ENCODE measurements at places on chromosomes 6 and 20. TPM values are rescaled to one million over a fixed set of nuclear protein-coding genes. Genes with fewer than 3 reads are reported as not detected.

- no peaks in the 10 kb centered on the region for H3K27me3 ChIP-seq
- no peak for DNase-seq
- H3K36me3 ChIP-seq = no peaks in the 10 kb centered on the region
- H3K4me3 ChIP-seq = no peak overlapping the region
- H3K4me1 ChIP-seq = no peaks in the 10 kb centered on the region
Measured at GRCh38 chr20:17304774-17305173, 77.9 kb downstream of the PCSK2 start.

GRCh38 chr20:1810926-1811620, 84.1 kb upstream of the SIRPA start:
- no peaks in the 10 kb centered on the region for H3K27me3 ChIP-seq
- H3K4me1 ChIP-seq = peaks cover 22% of the 10 kb centered on the region
- H3K27ac ChIP-seq = peak overlapping the region; percentile 95
- no peak for DNase-seq
- H3K36me3 ChIP-seq = no peaks in the 10 kb centered on the region
- peak overlapping the region; percentile 5 for H3K4me3 ChIP-seq

- H3K36me3 ChIP-seq = no peaks in the 10 kb centered on the region
- H3K4me1 ChIP-seq = no peaks in the 10 kb centered on the region
- no peak overlapping the region for H3K27ac ChIP-seq
- no peaks in the 10 kb centered on the region for H3K27me3 ChIP-seq
- H3K4me3 ChIP-seq = no peak overlapping the region
Measured at GRCh38 chr6:161166176-161166575, 107.7 kb downstream of the AGPAT4 start.

HLA-DRB5 gene
- total RNA-seq = 0.32 TPM

DNA sequence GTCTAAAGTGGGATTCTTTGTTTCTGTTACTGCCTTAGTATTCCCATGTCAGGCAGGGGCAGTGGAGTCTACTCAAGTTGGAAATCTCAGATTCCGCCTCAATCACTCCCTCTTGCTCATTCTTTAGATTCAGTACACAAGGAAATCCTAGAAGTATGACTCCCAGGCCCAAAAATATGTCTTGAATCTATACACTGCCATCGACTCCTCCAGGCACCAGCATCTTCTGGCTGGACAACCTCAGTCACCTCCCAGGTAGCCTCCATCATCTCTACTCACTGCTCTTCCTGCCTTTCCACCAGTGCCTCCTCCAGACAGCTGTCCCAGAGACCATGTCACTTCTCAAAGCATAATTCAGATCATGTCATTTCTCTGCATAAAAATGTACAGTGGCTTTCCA, 329.9 kb downstream of the CDC5L start:
- H3K4me3 ChIP-seq = no peak overlapping the region
- no peaks in the 10 kb centered on the region for H3K4me1 ChIP-seq
- H3K36me3 ChIP-seq = no peaks in the 10 kb centered on the region
- no peaks in the 10 kb centered on the region for H3K27me3 ChIP-seq

STK4 gene
- total RNA-seq = 33.1 TPM

- H3K27ac ChIP-seq = no peak overlapping the region
- no peaks in the 10 kb centered on the region for H3K36me3 ChIP-seq
- H3K4me3 ChIP-seq = no peak overlapping the region
- no peaks in the 10 kb centered on the region for H3K4me1 ChIP-seq
- DNase-seq = peak; percentile 54
Measured at GRCh38 chr6:105794239-105794638, 291.9 kb upstream of the PRDM1 start.

GRCh38 chr6:105320271-105320670, 82.6 kb downstream of the PREP start:
- no peak overlapping the region for H3K27ac ChIP-seq
- H3K27me3 ChIP-seq = no peaks in the 10 kb centered on the region
- no peak for DNase-seq
- no peaks in the 10 kb centered on the region for H3K36me3 ChIP-seq
- H3K4me3 ChIP-seq = no peak overlapping the region

GRCh38 chr6:40252531-40253258, 318.4 kb upstream of the MOCS1 start:
- H3K36me3 ChIP-seq = no peaks in the 10 kb centered on the region
- no peak overlapping the region for H3K4me3 ChIP-seq
- no peaks in the 10 kb centered on the region for H3K27me3 ChIP-seq
- DNase-seq = no peak
- no peaks in the 10 kb centered on the region for H3K4me1 ChIP-seq
- H3K27ac ChIP-seq = no peak overlapping the region

DNA sequence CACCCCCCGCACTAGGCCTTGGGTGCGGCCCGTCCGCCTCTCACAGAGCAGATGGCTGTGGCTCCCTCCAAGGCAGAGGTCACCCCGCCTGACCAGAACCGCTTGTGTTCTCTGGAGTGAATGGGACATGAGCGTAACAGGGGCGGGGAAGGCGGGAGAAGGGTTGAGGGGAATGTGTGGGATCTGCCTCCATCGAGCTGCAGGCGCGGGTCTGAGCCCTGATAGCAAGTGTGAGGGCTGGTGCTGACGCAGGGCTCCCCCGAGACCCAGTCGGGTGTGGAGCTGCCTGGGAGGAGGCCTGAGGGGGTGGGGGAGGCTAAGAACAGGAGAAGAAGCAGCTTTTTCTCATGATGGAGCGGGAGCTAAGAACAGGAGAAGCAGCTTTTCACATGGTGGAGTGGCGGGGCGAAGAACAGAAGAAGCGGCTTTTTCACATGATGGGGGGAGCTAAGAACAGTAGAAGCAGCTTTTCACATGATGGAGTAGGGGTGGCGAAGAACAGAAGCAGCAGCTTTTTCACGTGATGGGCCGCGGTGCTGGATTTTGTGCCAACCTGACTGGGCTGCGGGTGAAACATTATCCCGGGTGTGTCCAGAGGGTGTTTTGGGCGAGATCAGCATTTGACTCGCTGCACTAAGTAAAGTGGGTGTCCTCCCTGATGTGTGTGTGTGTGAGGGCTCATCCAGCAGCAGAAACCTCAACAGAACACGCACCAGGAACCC, 169.3 kb downstream of the TTLL2 start:
- H3K27ac ChIP-seq = no peak overlapping the region
- no peaks in the 10 kb centered on the region for H3K27me3 ChIP-seq
- peak overlapping the region; percentile 2 for H3K4me3 ChIP-seq
- H3K4me1 ChIP-seq = no peaks in the 10 kb centered on the region
- DNase-seq = no peak
- H3K36me3 ChIP-seq = no peaks in the 10 kb centered on the region

- no peak overlapping the region for H3K4me3 ChIP-seq
- no peaks in the 10 kb centered on the region for H3K36me3 ChIP-seq
- no peaks in the 10 kb centered on the region for H3K27me3 ChIP-seq
- H3K4me1 ChIP-seq = no peaks in the 10 kb centered on the region
- peak overlapping the region; percentile 25 for H3K27ac ChIP-seq
- no peak for DNase-seq
Measured at GRCh38 chr6:105611606-105612005, 208.7 kb upstream of the PREP start.

DNA sequence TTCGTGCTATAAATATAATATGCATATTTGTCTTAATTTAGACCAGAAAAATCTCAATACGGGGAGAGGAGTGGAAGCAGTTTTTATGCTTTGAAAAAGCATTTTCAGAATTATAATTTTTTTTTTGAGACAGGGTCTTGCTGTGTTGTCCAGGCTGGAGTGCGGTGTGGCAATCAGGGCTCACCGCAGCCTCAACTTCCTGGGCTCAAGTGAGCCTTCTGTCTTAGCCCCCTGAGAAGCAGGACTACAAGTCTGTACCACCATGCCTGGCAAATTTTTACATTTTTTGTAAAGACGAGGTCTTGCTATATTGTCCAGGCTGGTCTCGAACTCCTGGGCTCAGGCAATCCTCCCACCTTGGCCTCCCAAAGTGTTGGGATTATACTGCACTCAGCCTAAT, 197.2 kb downstream of the FOXC1 start:
- H3K27ac ChIP-seq = no peak overlapping the region
- H3K27me3 ChIP-seq = no peaks in the 10 kb centered on the region
- DNase-seq = no peak

C20orf141 gene
- total RNA-seq = not detected

SUMO4 gene
- total RNA-seq = 7.8 TPM

DNA sequence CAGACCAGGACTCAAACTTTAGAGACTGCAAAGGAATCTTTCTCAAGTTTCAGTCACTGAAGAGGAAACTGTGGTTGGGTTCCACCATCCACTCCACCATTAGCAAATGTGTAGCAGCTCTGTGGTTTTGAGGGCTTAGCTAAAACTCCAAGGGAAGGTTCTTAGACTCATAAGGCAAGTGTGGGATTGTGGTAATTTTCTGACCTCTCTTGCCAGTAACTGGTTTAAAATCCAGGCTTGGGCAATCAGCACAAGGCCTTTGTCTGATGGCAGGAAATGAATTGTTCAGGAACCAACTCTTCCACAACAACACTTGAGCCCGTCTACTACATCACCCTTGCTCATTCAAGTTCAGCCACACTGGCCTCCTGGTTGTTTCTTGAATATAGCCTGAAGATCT, 68.6 kb upstream of the FBXL4 start:
- no peak overlapping the region for H3K4me3 ChIP-seq
- no peaks in the 10 kb centered on the region for H3K36me3 ChIP-seq
- DNase-seq = no peak

DNA sequence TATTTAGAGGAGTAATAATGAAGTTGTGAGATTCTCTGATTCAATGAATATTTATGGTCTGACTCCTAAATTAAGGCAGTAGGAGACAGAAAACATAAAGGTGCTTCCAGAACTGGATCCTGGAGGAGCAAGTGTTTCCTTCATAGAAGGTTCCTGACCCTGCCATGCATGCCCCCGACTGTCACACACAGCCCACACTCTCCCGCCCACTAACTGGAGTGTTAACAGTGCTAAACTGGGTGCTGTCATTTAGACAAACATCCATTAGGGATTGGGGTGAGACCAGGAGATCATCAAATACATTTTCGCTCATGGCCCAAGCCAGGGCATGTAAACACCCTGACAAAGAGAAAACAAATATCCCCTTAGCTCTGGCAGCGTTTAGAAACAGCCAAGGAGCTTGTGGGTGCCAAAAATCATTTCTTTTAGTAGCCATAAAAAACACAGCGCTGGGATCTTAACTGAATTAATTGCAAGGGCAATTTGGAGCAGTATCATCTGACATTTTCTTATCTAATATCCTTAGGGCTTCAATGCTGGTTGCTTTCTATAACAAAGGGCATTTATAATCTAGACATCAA, 46.8 kb downstream of the INSM1 start:
- no peak overlapping the region for H3K27ac ChIP-seq
- H3K36me3 ChIP-seq = no peaks in the 10 kb centered on the region
- no peak for DNase-seq

GRCh38 chr6:113997116-113997515, 26.2 kb upstream of the HDAC2 start:
- no peaks in the 10 kb centered on the region for H3K4me1 ChIP-seq
- H3K36me3 ChIP-seq = no peaks in the 10 kb centered on the region
- H3K27me3 ChIP-seq = no peaks in the 10 kb centered on the region
- no peak for DNase-seq
- H3K4me3 ChIP-seq = no peak overlapping the region

SNAP25 gene
- total RNA-seq = 1.6 TPM

- H3K27me3 ChIP-seq = no peaks in the 10 kb centered on the region
- H3K27ac ChIP-seq = no peak overlapping the region
- DNase-seq = no peak
- no peaks in the 10 kb centered on the region for H3K36me3 ChIP-seq
Measured at GRCh38 chr6:92180090-92180489, 1239.3 kb downstream of the EPHA7 start.

GRCh38 chr20:51418137-51418529, 124.4 kb downstream of the NFATC2 start:
- no peak overlapping the region for H3K4me3 ChIP-seq
- no peaks in the 10 kb centered on the region for H3K4me1 ChIP-seq
- no peak for DNase-seq
- no peaks in the 10 kb centered on the region for H3K36me3 ChIP-seq

DNA sequence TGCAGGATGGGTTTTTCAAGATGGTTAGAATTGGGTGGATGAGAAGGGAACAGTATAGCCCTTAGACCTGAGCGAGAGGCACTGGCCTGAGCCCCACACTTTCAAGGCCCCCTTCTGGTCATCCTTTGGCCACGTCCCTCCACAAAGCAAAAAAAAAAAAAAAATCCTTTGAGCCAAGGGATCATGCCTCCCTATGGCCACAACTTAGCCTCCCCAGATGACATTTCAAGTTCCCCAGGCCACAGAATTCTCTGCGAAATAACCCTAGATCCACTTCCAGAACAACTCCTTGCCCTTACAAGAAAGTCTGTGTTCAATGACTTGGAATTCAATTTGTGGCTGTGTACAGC, 30.4 kb downstream of the ELOVL2 start:
- no peak overlapping the region for H3K4me3 ChIP-seq
- no peak overlapping the region for H3K27ac ChIP-seq
- no peak for DNase-seq
- no peaks in the 10 kb centered on the region for H3K36me3 ChIP-seq
- H3K27me3 ChIP-seq = no peaks in the 10 kb centered on the region
- H3K4me1 ChIP-seq = no peaks in the 10 kb centered on the region

- no peaks in the 10 kb centered on the region for H3K4me1 ChIP-seq
- H3K27ac ChIP-seq = no peak overlapping the region
- no peaks in the 10 kb centered on the region for H3K27me3 ChIP-seq
- no peak for DNase-seq
- H3K36me3 ChIP-seq = no peaks in the 10 kb centered on the region
Measured at GRCh38 chr20:32574296-32575226, 10.6 kb downstream of the NOL4L start.

PREX1 gene
- total RNA-seq = 84.2 TPM

GRCh38 chr20:24112360-24112759, 123.8 kb upstream of the GGTLC1 start:
- no peaks in the 10 kb centered on the region for H3K36me3 ChIP-seq
- H3K4me3 ChIP-seq = no peak overlapping the region
- H3K27me3 ChIP-seq = peaks cover 3% of the 10 kb centered on the region
- H3K27ac ChIP-seq = no peak overlapping the region
- H3K4me1 ChIP-seq = no peaks in the 10 kb centered on the region

OPN5 gene
- total RNA-seq = not detected

- H3K4me3 ChIP-seq = no peak overlapping the region
- H3K27ac ChIP-seq = no peak overlapping the region
- no peaks in the 10 kb centered on the region for H3K36me3 ChIP-seq
- no peak for DNase-seq
Measured at GRCh38 chr20:42138729-42139128, 520.6 kb upstream of the CHD6 start.

NINL gene
- 6.9 TPM for total RNA-seq

DNA sequence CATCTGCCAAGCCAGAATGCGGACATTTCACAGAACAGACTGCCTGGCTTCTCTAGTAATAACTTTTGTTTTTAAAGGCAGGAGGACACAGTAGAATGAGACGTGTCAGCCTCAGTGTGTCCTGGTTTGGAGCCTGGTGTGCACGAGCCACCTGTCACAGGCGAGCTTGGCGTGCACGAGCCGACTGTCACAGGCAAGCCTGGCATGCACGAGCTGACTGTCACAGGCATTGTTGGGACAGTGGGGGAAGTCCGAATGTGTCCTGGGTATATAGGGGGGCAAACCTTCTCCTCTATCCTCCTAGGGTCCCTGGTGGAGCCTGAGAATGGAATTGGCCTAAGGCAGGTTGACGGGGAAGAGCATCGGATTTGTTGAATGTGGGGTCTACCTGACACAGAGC, 7.5 kb downstream of the KIF25 start:
- no peaks in the 10 kb centered on the region for H3K36me3 ChIP-seq
- DNase-seq = peak; percentile 3
- H3K4me3 ChIP-seq = no peak overlapping the region
- H3K27ac ChIP-seq = no peak overlapping the region
